AG09309 (cell line): ENCODE measurements at places on chromosomes 7 and 10.

GRCh38 chr10:77648472-77648871, 10.9 kb upstream of the KCNMA1 start:
- no peak for DNase-seq

- no peak for DNase-seq
Measured at GRCh38 chr7:111586711-111587409, 24.6 kb upstream of the IMMP2L start.

DNA sequence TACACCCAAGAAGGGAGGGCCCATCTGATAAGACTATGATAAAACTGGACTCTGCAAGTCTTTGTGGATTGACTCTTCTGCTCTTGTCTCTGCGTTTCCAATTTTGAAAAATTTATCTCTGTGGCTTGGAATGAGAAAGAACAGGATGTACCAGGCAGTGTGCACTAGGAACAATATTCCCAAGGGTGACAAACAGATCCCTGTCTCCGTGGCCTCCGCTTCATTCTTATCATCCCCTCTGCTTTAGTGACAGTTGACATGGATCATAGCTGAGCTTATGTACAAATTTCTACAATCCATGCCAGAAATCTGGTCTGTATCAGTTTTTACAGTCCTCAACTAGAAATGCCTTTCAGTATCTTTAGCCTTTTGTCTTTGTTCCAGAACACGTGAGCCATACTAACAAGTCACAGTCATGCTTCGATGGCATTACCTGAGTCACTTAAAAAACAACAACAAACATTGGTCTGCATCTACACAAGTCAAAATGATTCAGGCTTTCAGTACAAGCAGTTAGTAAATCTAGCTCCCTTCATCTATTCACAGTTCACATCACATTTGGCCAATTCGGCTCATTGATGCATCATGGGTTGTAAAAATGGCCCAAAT, 393.6 kb upstream of the CELF2 start:
- DNase-seq, result no peak

DNA sequence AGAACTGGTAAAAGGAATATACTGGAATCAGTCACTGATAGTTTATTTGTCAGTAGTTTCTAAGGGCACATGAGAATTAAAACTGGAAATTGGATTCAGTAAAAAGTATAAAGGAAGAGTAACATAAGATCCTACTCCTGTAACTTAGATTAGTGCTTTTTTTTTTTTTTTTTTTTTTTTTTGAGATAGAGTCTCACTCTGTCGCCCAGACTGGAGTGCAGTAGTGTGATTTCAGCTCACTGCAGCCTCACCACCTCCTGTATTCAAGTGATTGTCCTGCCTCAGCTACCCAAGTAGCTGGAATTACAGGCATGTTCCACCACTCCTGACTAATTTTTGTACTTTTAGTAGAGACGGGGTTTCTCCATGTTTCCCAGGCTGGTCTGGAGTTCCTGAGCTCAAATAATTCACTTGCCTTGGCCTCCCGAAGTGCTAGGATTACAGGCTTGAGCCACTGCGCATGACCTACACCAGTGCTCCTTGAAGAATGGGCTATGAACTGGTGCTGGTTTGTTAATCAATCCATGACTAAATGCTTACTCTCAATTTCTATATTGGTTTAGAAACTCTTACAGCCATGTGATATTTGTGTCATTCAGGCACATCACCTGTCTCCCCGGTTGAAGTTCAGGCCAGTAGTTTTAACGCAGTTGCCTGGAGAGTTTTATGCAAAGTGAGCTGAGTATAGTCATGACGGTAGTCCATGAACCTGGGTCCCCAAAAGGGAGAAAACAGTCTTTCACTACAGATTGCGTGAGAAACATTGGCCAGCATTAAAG, 65.0 kb downstream of the ZEB1 start:
- no peak for DNase-seq

GRCh38 chr10:87089746-87090145, 4.9 kb downstream of the GLUD1 start:
- DNase-seq, result no peak

DNA sequence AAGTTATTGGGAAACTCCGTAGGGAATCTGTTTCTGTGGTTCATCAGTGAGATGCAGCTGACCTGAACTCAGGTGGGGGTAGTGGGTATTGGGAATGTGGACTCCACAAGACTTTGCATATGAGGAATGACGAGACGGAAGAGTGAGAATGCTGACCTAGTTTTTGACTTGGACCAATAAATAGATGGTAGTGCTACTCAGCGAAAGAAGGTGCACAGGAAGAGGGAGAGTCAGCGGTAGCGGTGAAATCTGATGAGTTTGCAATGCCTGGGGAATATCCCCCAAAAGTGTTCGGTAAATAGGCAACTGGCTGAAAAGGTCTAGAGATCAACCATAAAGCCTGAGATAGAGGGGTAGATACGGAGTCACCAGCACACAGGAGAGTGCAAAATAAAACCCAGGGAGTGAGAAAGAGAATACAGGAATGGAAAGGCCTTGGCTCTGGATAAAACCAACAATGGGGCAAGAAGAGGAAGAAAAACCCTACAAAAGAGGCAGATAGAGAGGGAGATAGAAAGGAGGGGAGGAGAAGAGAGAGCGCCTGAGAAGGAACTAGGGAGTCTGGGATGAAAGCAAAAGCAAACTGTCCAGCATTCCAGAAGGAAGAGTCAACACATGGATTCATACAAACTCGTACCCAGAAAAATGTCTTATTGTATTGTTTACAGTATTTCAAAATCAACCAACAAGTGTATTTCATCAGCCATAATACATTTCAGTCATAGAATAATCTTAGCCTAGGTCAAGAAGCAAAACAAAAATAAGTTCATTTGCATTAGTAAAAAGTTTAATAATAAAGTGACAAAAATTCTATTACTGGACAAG, 5.4 kb downstream of the ARHGAP21 start:
- no peak for DNase-seq

DNA sequence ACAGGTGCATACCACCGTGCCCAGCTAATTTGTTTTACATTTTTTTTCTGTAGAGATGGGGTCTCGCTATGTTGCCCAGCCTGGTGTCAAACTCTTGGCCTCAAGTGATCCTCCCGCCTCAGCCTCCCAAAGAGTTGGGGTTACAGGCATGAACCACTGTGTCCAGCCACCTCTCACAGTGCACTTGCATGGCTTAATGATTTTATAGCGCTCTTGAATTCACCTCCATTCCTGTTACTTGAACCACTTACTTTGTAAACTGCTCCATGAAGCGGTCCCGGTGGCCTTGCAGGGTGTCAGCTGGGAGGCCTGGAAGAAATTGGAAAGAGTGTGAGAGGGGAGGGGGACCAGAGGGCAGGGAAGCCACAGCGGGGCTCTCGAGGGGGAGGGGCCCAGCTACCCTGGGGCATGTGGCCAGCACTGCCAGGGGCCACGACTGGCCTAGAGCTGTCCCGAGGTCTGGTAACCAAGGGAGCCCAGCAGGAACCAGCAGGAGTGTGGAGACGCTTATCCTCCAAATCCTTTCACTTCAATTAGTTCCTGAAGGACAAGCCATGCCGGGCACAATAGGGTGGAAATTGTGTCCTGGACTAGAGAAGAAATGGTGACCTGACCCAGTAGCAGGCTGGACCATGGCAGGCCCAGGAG, 76.0 kb downstream of the SPDYE5 start:
- no peak for DNase-seq

- no peak for DNase-seq
Measured at GRCh38 chr7:24831240-24831639, 74.0 kb upstream of the GSDME start.

DNA sequence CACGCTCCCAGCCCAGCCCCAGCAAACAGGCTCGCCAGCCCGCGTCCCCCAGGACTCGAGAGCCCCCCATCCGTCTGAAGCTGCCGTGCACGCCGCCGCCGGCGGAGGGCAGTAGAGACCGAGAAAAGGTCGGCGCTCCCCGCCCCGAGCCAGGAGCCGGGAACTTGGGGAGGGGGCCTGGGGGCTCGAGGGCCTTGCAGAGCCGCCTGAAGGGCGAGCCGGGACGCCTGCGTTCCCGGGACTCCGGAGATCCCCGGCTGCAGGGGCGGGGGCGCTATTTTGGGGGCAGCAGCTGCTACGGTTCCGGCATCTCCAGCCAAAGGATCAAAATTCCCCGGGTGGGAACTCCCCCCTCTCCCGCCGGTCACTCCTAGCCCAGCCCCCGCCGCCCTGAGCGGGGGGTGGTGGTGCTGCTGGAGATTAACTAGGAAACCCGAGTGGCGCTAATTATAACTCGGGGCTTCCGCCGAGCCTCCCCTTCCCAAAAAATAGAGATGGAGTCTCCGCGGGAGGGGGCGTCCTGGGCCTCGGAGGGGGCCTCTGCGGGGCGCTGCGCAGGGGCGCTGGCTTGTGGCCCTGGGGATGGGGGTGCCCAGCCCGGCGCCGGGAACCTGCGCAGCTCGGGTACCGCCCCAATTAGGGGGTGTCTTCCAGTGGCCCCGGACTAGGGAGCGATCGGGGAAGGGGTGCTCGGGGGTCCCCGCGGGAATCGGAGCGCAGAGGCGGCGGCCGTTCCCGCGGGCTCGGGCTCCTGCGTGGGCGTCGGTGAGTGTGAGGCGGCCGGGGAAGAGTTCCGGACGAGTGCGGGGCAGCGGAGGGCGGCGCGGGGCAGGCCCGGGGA, 608 bp downstream of the ACHE start:
- no peak for DNase-seq

GRCh38 chr7:29146057-29146706, at the start of gene CPVL:
Gene CPVL, minus strand, starts transcription at chr7:29146537. Its CDS starts 25,476 bp downstream, at chr7:29121061.
- DNase-seq, result no peak

DNA sequence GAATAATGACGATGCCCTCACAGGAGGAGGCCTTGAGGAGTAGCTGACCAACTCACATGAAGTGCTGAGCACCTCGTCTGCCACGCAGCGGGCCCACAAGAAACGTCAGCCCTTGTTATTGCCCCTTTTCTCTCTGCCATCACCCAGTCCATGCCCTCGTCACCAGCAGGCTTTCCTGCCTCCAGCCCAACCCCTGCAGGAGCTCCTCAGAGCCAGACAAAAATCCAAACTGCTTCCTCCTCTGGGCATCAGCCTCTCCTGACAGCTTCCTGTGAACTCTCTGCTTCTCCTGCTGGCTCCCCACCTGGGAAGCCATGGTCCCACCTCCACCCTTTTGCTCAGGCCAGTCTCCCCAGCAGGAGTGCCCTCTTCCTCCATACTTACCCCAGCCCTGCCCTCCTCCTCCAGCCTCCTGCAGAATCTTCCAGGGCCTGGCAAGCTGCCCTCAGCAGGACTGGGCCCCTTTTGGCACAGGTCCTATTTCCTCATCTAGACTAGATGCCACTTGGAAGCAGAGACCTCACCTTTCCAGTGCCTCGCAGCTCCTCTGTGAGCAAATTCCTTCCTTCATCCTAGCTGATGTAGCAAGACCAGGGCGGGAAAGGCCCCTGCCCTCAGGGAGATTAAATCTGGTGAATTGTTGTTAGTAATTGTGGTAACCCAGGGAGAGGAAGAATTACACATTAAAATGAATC, 115.1 kb downstream of the C10orf105 start:
- DNase-seq, result no peak

DNA sequence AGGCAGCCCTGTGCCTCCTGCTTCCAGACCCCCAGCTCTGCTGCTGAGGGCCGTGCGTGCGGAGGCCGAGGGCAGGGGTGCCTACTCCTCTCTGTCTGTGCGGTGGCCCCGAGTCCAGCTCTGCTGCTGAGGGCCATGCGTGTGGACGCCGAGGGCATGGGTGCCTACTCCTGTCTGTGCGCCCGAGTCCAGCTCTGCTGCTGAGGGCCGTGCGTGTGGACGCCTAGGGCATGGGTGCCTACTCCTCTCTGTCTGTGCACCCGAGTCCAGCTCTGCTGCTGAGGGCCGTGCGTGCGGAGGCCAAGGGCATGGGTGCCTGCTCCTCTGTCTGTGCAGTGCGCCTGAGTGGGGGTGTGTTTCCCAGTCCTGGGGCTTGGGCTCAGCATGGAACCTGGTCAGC, 142.7 kb downstream of the ZMYND11 start:
- DNase-seq, result no peak

- DNase-seq, result peak; percentile 11
Measured at GRCh38 chr7:24075426-24075810, 208.6 kb upstream of the NPY start.

- no peak for DNase-seq
Measured at GRCh38 chr10:79090134-79090803, 21.5 kb downstream of the ZMIZ1 start.

DNA sequence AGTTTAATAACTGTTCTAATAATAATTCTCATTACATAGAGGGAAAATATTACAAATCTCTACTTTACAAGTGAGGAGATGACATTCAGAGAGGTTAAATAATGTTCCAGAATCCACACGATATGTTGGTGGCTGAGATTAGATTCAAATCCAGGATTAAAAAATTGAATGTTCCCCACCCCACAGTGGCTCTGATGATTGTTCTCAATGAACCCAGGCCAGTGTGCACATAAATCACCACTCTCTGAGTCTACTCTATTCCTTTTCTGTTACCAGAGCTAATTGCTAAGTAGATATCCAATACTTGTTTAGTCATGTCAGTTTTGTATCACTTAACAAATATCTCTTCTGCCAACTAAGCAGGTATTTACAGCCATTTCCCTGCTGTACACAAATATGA, 281.0 kb downstream of the ABCA13 start:
- DNase-seq, result no peak

- DNase-seq, result no peak
Measured at GRCh38 chr10:48594803-48595538, 9.9 kb downstream of the ARHGAP22 start.

GRCh38 chr10:13648425-13648824, 61.7 kb downstream of the PRPF18 start:
- DNase-seq, result no peak

GRCh38 chr7:128954830-128955802, 17.4 kb downstream of the IRF5 start:
- peak; percentile 40 for DNase-seq

GRCh38 chr10:61779950-61780659, 117.4 kb downstream of the CABCOCO1 start:
- DNase-seq, result peak; percentile 63

GRCh38 chr10:34581801-34582532, 233.1 kb downstream of the PARD3 start:
- DNase-seq, result no peak

- DNase-seq, result no peak
Measured at GRCh38 chr7:123131556-123131955, 68.2 kb downstream of the SLC13A1 start.

GRCh38 chr7:42128703-42129102, 108.3 kb downstream of the GLI3 start:
- DNase-seq, result no peak

GRCh38 chr10:52455098-52455497, 141.0 kb downstream of the DKK1 start:
- no peak for DNase-seq

GRCh38 chr7:131080754-131081153, 246.9 kb upstream of the MKLN1 start:
- DNase-seq, result no peak
